ENCODE measurements at places on chromosomes 7 and 10.

DNA sequence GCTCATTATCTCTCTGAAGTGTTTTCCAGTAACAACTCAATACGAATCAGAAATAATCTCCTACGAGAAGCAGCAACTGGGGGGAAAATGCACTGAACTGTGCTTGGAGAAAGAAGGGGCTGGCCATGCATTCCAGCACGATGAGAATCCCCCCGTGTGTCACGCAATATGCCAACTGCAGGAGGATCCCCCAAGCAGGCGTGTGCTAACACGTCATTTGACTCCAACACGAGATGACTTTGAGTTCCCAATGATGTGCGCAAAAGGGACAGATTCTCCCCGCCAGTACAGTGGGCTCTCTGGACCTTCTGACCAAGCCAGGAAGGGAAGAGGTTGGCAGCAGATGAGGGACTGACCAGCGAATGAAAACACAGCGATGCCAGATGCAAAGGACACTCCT lies 105.5 kb downstream of the KCNMA1 start:
- no peak for DNase-seq

GRCh38 chr7:157674027-157674714 lies 337.4 kb downstream of the DNAJB6 start:
- DNase-seq = no peak

DNA sequence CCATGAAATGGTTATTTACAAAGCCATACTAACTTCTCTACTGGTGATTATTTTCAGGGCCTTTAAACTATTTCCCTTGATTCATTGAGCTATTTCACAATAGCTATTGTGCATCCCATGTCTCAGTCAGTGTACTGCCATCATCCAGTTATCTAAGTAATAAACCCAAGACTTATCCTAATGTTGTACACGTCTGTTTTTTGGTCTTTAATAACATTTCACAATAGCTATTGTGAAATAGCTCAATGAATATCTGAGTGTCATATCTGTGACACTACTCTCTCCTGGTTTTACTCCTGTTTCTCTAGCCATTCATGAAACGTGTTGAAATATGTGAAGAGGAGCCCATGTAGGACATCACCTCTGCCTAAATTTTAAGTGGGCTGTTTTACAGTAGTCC lies 36.5 kb upstream of the TMEM140 start:
- no peak for DNase-seq

GRCh38 chr7:45192621-45193041 lies 35.0 kb downstream of the RAMP3 start:
- DNase-seq = no peak

- no peak for DNase-seq
Observed at GRCh38 chr7:130872756-130873448, 138.9 kb upstream of the KLF14 start.

DNA sequence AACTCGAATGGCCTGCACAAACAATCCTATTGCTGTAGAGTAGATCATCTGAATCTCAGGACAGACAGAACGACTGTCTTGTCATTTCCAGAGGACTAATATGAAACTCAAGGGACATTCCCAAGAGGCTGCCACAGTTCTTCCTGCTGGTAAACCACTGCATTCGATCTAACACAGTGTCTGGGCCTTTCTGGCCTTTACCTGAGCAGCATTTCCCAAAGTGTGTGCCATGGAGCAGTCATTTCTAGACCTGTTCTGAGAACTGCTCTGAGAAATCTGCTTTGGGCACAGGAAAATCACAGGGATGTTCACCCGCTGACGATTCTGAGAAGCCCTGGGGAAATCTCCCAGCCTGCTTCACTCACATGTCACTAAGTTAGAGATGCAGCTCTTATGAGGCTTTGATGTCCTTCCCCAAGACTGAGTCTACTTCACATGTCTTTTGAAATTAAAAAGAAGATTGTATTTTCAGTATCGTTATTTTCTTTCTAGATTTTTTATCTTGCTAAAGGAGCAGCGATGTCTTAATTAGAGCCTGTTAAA lies 18.4 kb downstream of the GPNMB start:
- DNase-seq = no peak

DNA sequence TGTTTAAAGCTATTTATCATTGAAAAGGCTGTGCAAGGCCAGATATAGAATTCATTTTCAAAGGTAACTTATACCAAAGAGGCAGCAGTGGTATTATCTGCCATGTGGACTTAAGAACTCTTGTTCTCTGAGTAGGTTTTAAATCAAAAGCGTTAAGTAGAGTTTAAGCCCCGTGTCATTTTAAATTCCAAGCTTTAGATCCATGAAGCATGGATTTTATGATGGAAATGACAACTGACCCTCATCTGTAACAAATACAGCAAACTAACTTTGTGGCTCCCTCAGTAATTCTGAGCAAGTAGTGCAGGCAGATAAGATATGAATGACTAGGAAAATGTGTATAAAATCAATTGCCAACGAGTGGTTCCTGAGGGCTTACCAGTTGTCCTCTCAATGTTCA lies 247.0 kb downstream of the WDR11 start:
- DNase-seq = no peak

Measured in SK-N-MC (cell line).